ENCODE measurements at places on chromosomes 1 and 21. TPM values are rescaled to one million over a fixed set of nuclear protein-coding genes. Genes with fewer than 3 reads are reported as not detected.

DNA sequence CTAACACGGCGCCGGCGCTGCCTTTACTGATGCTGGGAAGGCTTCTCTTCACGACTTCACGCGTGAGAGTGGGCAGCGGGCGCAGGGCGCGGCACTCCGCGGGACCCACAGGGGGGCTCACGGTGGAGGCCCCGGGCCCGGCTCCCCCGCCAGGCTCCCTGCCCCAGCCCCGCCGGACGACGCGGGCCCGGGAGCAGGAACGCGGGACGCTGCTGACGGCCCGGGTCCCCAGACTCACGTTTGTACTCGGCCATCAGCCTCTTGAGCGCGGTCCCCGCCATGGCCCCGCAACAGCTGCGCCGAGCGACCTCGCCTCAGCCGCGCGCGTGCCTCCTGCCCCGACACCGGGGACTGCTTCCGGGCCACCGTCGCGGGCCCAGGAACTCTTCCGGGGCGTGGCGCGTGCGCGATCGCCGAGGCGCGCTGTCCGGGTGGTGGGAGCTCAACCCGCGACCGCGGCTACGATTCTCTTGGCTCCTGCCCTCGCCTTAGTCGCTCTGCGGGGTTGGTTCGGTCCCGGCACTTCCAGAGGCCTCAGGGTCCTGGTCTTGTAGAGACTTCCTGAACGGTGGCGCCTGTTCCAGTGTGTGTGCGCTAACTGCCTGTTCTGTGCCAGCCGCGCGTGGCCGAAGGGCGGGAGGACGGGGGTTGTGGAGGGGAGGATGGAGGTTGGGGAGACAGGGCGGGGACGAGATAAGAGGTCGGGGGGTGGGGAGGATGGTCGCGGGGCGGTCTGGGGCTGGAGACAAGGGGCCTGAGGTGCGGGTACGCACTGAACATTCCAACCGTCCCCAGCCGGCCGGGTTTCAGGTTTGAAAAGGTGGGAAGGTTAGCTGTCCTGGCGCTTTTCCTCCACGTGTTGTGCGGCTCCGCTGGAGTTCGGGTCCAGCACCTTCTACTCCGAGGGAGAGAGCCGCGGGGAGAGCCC, at the start of gene UBE2G2:
Gene UBE2G2 (minus strand): TSS at position 353 of the 928 bp plus-strand sequence. CDS start 72 bp downstream, at position 281.
- peaks cover 2% of the 10 kb centered on the region for H3K36me3 ChIP-seq
- H3K27ac ChIP-seq: peak within 1 kb of the TSS; percentile 86
- H3K27me3 ChIP-seq: no peaks in the 10 kb centered on the region
- H3K4me1 ChIP-seq: peaks cover 10% of the 10 kb centered on the region

DNA sequence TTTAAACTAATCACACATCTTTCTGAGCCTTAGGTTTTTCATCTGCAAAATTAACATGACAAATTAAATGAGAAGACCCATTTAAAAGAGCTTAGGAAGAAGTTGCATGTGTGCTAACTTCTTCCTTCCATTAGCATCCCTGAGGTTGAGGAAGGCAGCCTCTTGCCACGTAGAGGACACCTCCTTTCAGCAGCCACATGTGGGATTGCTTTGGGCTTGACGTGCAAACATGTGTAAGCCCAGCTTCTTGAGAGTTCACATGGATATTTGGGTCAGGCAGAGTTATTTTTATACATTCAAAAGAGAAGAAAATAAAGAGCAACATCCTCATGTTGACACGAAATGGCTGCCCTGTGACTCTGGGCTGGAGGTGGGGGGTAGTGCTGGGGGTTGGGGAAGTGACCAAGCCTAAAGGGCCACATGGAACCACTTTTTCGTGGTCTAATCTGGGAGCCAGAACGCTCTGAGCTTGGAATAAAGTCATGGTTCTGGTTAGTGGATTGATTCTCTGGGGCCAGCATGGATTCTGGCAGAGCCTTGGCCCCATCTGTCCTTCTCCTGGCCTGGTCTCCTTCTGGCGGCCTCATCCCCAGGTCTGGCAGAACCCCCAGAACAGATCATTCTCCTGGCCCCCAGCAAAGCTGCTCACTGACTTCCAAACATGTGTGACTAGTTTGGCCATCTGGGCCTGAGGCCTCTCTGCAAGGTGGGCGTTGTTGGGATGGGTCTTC, 137.1 kb upstream of the USP24 start:
- no peak for DNase-seq
- H3K27me3 ChIP-seq: no peaks in the 10 kb centered on the region
- H3K27ac ChIP-seq: no peak overlapping the region

DNA sequence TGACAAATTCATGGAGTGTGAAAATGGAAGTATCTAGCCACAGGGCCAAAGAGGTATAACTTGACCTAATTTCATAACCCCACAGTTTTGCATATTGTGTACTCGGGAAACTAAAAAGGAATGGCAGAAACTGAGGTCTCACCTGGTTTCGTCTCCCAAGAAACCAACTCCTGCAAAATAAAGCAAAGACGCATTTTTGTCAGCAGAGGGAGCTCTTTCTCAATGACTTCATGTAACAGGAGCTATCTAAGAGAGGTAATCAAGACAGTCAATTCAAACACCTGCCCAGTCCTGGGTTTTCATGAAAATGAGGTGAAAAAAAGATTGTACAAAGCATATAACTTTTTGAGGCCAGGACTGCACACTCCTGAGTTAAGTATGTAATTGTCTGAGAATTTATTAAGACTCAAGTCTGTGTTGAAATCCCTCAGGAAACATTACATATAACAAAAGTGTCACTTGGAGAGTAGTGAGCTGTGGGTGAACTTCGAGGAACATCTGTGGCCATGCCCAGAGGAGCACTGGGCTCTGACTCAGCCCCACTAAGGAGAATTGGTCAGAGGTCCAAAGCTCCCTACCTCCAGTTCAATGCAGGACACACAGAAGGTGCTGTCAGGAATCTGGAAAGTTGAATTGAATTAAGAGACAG, 17.6 kb downstream of the FCRL4 start:
- no peaks in the 10 kb centered on the region for H3K36me3 ChIP-seq
- no peak overlapping the region for H3K4me3 ChIP-seq
- H3K4me1 ChIP-seq: no peaks in the 10 kb centered on the region

- H3K36me3 ChIP-seq: no peaks in the 10 kb centered on the region
- H3K4me3 ChIP-seq: no peak overlapping the region
- no peak overlapping the region for H3K27ac ChIP-seq
- peaks cover 2% of the 10 kb centered on the region for H3K27me3 ChIP-seq
Measured at GRCh38 chr1:176559878-176560277, 96.9 kb downstream of the PAPPA2 start.

- peaks cover 80% of the 10 kb centered on the region for H3K27me3 ChIP-seq
- DNase-seq: peak; percentile 17
- no peaks in the 10 kb centered on the region for H3K4me1 ChIP-seq
Measured at GRCh38 chr1:179742717-179743678, at the start of gene FAM163A. TSS of gene FAM163A (plus strand) at chr1:179743291. CDS start at chr1:179813098, 69,807 bp downstream.

DNA sequence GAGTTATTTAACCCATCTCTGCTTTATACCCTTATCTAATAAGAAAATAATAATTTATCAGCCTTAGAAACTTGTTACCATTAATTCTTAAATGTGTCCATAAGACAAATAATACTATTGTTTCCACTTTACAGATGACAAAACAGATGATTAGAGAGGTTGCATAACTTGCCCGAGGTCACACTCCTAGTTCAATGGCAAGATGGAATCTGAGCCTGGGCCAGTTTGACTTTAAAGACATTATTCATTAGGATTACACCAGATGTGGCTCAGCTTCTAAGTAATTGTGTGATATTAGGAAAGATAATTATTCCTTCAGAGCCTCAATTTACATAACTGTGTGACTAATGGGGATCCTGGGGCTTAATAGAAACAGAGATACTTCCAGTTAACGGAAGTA, 42.3 kb upstream of the KCNK2 start:
- no peaks in the 10 kb centered on the region for H3K36me3 ChIP-seq

GRCh38 chr1:226549937-226550671, 1.5 kb downstream of the STUM start:
- H3K36me3 ChIP-seq: no peaks in the 10 kb centered on the region
- no peak overlapping the region for H3K27ac ChIP-seq
- H3K4me1 ChIP-seq: peaks cover 14% of the 10 kb centered on the region
- H3K4me3 ChIP-seq: no peak overlapping the region

DNA sequence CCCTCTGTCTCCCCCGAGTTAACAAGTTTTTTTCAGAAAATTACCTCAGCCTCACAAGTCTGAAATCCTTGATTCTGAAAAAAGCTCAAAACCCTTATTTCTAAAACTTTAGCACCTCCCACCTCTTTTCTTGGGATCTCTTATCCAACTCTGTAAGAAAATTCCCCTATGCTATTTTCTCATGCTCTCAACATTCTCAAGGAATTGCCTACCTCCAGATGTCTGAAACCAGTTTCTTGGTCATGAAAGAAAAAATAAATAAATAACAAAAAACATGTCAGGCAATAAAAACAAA, 18.1 kb upstream of the SFPQ start:
- H3K27me3 ChIP-seq: no peaks in the 10 kb centered on the region
- no peak overlapping the region for H3K4me3 ChIP-seq
- no peak overlapping the region for H3K27ac ChIP-seq
- no peaks in the 10 kb centered on the region for H3K36me3 ChIP-seq
- H3K4me1 ChIP-seq: peaks cover 8% of the 10 kb centered on the region

DNA sequence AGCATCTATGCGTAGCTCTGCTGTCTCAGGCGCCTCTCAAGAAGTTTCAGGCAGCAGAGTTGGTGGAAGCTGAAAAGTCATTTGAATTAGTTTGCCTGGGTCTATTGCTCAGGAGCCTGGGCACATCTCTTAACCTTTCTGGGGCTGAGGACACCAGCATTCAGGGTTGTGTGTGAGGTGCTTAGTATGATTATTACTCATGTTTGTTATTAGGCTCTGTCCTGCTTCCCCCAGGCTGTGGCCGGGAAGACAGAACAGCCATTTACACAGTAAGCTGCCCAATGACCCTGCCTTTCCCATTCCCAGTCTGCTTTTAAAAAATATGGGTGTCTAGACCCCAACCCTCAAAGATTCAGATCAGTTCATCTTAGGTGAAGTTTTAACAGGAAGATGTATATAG, 53.9 kb upstream of the CACNA1E start:
- H3K4me3 ChIP-seq: no peak overlapping the region
- H3K4me1 ChIP-seq: peaks cover 4% of the 10 kb centered on the region
- H3K27me3 ChIP-seq: no peaks in the 10 kb centered on the region

DNA sequence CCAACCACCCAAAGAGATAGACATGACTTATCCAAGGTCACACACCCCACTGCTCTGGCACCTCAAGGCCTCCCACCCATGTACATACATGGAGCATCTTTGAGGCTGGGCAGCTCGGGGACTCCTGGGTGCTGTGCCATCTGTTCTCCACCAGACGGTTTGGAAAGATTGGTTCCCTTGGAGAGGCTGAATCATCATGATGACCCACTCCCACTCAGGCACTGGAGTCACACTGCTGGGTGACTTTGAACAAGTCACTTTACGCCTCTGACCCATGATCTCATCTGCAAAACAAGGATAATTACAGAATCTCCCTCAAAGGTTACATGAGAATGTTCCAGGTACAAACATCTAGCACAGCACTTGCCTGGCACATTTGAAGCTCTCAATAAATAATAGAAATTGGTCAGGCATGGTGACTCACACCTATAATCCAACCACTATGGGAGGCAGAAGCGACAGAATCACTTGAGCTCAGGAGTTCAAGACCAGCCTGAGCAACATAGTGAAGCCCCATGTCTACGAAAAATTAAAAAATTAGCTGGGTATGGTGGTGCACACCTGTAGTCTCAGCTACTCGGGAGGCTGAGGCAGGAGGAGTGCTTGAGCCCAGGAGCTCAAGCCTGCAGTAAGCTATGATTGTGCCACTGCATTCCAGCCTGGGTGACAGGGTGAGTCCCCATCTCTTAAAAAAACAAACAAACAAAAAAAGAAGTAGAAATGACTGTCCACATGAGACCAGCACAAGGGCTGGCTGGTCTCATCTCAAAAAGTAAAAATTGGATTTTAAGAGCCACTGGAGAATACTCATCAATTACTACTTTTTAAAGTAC, 74.9 kb downstream of the RRAGC start:
- H3K27me3 ChIP-seq: peaks cover 10% of the 10 kb centered on the region
- H3K4me1 ChIP-seq: peaks cover 5% of the 10 kb centered on the region
- no peak overlapping the region for H3K4me3 ChIP-seq
- H3K36me3 ChIP-seq: no peaks in the 10 kb centered on the region
- DNase-seq: no peak

Gene BCAR3
- 15.1 TPM for polyA plus RNA-seq

Gene TSSK3
- 0.37 TPM for polyA plus RNA-seq

Gene SPRR5
- polyA plus RNA-seq: not detected

Gene NRIP1
- 7.1 TPM for polyA plus RNA-seq

Gene KCNE1
- polyA plus RNA-seq: 23.2 TPM

Gene ADSS2
- polyA plus RNA-seq: 31.7 TPM

Gene ENAH
- polyA plus RNA-seq: 15.5 TPM
